ENCODE measurements at places on chromosomes 13 and 19. TPM values are rescaled to one million over a fixed set of nuclear protein-coding genes. Genes with fewer than 3 reads are reported as not detected.

The CEACAM6 gene
- total RNA-seq = not detected

The SPRY2 gene
- total RNA-seq = 78.2 TPM

The PRR12 gene
- 23.6 TPM for total RNA-seq

The WDR88 gene
- not detected for total RNA-seq

The KRTDAP gene
- total RNA-seq = not detected

The APOC4 gene
- total RNA-seq = not detected

The PNMA8A gene
- 0.53 TPM for total RNA-seq

The PCP2 gene
- not detected for total RNA-seq
